ENCODE measurements at places on chromosomes 7 and 10.

DNA sequence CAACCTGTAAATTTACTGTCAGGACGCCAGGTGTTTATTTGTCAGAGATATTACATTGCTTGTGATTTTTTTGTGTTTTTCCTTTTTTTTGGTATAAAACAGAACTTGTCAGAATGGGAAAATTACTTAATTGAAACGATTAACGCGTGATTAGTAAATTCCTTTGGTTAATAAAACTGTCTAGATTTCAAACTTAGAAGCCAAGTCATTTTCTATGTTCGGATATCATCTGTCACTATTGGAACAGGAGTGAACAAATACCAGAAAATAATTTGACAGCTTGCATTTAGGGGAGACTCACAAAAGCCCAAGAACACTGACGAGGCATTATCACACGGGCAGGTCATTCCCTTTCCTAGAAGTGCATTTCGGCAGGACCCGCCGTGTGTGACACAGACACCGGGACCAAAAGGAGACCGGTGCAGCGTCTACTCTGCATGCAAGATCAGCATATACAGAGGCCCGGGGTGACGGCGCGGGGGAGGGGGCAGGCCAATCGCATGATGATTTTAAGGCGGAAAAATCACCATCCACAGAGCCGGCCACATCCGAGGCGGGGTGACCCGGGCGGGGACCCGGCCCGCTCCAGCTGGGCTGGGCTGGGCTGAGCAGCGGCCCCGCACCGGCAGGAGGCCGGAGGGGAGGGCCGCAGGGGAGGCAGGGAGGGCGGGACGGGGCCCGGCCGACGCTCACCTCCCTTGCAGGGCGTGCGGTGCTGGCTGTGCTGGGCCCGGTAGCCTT is 841 bp downstream of the GLUD1 start:
- peak; percentile 68 for DNase-seq

GRCh38 chr7:26513948-26514347 is 222.3 kb downstream of the SNX10 start:
- DNase-seq = no peak

GRCh38 chr7:55271661-55272060 is 93.5 kb upstream of the LANCL2 start:
- no peak for DNase-seq

- DNase-seq = no peak
Measured at GRCh38 chr7:71740174-71740560, 608.2 kb downstream of the GALNT17 start.

- DNase-seq = no peak
Measured at GRCh38 chr10:25902002-25902401, 32.0 kb upstream of the MYO3A start.

DNA sequence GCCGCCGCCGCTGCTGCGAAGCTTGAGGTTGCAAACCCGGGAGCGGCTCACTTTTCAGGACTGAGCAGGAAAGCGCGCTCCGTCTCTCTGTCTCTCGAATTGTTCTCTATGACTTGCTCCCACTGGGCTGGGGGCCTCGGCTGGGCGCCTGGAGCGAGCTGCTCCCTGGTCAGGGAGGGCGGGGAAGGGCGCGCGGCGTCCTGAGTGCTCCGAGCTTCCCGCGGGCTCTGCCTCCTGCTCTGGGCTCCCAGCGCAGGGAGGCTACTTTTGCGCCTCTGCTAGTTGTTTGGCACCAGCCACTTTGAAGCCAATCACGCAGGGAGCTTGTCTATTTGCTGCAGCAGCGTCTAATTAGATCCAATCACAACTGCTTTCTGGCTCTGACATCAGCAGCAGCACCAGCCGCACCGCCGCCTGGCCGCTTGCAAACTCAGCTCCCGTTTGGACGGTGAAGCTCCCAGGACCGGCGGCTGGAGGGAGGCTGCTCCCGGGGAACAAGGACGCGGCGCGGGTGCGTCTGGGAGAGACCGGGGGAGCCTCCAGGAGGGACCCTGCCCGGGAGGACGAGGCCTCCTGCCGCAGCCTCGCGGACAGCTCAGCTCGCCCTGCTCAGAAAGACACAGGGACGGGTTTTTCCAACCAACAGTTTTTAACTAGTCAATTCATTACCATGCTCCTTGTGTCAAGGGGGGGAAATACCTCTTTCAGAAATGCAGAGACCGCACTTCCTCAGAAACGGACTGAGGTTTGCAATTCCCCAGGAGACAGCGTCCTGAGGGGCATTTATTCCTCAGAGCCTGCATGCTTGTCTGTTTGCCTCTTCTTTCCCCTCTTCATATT is at the start of gene ADARB2:
ADARB2 (minus strand) TSS at position 304 of the 840 bp plus-strand sequence.
- peak; percentile 89 for DNase-seq

- DNase-seq = no peak
Measured at GRCh38 chr7:78433421-78433820, 634.8 kb downstream of the PHTF2 start.

- DNase-seq = peak; percentile 80
Measured at GRCh38 chr10:6473430-6473829, 106.6 kb downstream of the PRKCQ start.

- DNase-seq = no peak
Measured at GRCh38 chr10:132481690-132482089, 55.9 kb upstream of the INPP5A start.

DNA sequence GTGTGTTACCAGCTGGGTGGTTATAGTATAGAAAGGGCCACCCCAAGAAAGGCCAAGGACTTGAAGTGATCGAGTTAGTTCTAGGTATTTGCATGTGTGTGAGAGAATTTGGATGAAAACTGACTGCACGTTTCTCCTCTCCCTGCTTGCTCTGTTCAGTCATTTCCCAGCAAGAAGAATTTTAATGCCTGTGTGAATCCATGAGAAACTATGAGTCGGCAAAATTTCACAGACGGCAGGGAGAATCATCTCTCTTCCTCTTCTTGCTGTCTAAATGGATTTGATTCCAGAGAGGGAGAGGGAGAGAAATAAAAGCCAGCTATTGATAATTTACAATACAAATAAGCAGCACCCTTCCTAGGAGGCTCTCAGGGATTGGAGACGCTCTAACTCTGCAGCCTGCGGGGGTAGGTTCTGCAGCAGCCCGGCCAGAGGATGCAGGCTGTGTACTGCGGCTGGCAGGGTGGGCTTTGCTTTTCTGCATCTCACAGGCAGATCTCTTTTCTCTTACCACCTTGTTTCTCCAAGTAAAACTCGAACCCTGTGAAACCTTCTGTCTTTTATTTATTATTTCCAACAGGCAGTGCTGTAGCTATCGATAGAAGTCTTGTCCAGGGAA is 183.6 kb downstream of the TCF7L2 start:
- peak; percentile 16 for DNase-seq

DNA sequence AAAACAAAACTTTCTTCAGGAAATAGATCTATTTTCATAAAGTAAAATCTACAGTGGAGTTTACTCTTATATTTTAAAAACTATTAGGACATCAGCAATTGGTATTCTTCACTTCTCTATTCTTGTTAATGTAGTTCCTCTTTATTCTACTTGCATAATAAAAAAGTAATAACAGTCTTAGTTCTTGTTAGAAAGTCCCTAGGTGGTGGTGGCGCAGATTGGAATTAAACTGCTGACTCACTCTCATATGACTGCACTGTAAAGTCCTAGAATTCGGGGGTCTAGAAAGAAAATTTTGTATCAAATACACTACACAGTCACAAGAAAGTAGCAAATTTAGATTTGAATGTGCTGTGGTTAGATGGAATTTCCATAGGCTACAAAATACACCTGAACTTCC is 44.6 kb upstream of the TES start:
- DNase-seq = no peak

DNA sequence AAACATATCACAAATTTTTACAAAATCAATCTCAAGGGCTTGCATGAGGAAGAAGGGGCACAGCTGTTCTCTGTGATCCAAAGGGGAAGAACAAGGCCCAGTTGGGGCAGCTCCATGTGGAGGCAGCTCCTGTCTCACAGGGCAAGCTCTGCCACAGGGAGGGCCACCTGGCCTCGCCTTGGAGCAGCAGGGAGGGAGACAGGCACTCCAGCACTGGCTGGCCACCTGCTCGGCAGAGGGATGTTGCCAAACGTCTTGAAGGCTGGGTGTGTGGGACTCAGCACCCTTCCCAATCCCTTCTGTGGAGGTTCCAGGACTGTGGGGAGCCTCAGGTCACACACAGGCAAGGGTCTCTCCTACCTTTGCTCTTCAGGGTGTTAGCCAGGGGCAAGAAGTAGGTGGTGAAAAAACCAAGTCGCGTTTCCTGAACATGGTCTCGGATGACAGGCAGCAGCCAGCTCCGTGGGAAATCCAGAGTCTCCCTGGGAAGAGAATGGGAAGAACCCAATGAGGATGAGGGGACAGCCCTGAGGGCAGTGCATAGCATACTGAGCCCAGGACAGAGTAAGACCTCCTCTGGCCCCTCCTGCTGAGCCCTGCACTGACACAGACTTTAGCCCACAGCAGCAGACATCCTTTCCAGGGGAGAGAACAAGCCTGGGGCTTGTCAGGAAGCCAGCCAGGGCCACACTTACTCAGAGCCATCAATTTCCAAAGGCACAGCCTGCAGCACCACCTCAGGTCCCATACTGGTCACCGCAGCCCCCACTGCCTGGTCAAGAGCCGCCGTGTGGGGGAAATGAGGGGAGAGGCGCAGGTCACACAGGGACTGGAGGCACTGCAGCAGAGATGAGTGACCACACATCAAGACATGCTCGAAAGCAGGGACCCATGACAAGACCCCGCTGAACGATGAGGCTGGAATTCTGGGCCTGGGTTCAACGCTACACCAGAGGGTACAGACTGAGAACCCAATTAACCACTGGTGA is 21.9 kb downstream of the RRP12 start:
- no peak for DNase-seq

DNA sequence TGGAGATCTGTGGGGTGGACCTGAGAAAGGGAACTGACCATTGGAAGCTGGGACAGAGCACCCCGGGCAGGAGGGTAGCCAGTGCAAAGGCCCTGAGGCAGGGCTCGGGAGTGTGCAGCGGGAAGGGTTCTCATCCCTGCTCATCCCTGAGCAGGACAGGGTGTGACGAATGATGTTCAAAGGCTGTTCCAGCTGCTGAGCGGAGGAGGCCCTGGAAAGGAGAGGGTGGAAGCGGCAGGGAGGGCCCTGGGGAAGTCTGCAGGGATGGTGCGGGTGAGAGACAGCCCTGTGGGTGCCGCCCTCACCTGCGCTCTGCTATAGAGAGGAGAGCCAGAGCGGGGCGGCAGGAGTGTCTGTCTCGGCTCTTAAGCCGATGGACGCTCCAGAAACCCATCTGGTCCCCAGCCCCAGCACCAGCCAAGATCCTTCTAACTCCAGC is 43.7 kb downstream of the PRKAG2 start:
- DNase-seq = no peak

DNA sequence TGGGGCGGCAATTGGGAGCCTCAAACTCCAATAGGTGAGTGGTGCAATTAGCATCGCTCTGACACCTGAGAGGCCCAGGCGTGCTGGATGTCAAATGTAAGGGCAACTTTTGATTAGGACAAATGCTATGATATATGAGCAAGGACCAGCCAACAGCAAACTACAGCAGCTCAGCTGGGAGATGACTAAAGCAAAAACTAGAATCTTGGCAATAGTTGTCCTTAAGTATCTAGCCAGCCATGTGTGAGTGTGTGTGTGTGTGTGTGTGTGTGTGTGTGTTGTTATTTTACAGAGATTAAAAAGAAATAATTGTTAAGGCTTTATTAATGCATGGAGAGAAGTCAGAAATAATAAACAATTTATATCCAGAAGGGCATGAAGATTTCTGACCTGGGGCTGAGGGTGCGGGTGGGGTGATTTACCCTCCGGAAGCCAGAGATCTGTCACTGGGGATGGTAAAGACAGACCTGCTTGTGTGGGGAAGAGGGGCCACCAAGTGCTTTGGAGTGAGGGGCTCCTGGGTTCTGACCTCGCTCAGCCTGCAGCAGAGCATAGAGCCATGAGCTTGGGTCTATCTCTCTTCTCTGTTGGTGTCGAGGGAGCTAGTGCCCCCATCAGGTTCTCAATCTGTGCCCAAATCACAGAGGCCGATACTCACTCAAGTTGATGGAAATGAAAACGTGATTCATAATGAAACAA is 77.3 kb downstream of the EMX2 start:
- no peak for DNase-seq

GRCh38 chr10:133202778-133203651 is 27.0 kb upstream of the UTF1 start:
- no peak for DNase-seq

DNA sequence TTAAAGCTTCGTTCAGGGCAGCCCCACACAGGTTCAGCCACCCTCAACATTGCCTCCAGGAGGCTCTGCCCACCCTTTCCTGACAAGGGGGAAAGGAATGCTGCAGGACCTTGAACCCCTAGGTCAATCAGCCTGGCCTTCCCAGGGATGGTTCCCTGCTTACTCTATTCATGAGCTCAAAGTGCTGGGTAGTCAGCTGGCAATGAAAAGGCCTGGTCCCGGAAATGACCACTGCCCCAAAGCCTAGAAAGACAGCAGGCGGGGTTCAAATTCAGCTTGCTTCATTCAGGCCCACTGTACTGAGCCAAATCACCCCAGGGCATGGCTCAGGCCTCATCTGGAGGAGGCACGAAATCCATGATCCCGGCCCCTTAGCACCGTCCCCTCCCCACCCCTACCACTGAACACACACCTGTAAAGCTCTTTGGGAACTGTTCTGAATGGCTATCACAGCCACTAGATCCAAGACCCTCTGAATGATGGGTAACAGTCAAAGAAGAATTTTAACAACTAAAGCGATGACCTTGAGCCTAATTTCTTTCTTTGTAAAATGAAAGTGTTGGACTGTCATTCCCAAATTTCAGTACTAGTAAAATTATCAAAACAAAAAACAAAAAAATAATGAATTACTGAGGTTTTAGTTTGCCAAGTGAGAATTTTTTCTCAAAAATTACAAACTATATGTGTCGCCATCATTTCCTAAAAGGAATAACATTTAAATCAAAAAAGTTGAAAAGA is 1.0 kb downstream of the URGCP start:
- no peak for DNase-seq

GRCh38 chr10:78331391-78331922 is 297.8 kb downstream of the RPS24 start:
- no peak for DNase-seq

GRCh38 chr7:143504937-143505297 is 27.2 kb downstream of the TAS2R41 start:
- DNase-seq = peak; percentile 76

- no peak for DNase-seq
Measured at GRCh38 chr10:86077871-86078638, 288.5 kb downstream of the GRID1 start.

- no peak for DNase-seq
Measured at GRCh38 chr10:82498976-82499375, 624.0 kb downstream of the NRG3 start.

GRCh38 chr10:4351723-4352413 is 474.1 kb upstream of the AKR1E2 start:
- no peak for DNase-seq

GRCh38 chr7:99248391-99249095 is 24.1 kb upstream of the MYH16 start:
- peak; percentile 13 for DNase-seq

- DNase-seq = no peak
Measured at GRCh38 chr7:131074585-131074984, 253.1 kb upstream of the MKLN1 start.

All from NCI-H82 (cell line).